ENCODE measurements at places on chromosomes 2 and 18.

DNA sequence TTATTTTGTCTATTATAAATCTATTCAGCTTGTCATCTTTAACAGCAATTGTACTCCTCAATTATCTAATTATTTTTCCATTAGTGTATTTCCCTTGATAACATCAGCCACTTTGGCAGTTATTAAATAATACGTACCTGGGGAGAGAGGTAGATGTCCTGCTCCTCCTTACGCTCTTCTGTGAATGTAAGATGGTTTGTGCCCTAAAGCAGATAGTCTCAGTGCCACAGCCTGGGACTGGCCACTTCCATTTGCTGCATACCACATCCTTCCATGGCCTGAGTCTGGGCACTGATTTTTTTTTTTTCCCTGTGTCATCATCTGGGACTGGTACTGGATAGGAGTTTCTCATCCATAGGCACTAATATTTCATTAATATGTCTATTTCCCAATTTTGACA, 632.4 kb upstream of the LRRTM4 start:
- DNase-seq, result no peak

DNA sequence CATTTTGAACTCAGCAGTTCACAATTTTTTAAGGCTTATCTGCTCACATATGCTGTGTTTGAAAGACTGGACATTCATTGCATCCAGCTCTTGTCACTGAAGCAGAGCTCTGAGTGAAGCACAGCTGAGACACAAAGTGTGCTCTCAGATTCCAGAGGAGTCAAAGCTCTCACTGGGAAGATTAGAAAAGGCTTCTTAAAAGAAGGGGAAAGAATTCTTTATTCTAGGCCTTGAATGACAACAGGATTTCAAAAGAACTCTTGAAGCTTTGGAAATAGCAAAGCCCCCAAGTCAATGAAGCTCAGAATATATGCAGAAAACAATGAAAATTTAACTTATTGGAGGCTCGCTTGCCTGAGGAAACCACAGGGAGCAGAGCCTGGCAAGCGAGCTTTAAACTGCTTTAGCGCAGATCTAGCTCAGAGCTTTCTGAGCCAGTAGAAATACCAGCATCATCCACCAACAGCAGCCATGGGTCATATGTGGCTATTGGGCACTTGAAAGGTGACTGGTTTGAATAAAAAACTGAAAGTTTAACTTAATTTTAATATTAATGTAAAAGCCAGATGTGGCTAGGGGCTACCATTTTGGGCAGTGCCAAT, 369.7 kb downstream of the OSR1 start:
- DNase-seq, result no peak

DNA sequence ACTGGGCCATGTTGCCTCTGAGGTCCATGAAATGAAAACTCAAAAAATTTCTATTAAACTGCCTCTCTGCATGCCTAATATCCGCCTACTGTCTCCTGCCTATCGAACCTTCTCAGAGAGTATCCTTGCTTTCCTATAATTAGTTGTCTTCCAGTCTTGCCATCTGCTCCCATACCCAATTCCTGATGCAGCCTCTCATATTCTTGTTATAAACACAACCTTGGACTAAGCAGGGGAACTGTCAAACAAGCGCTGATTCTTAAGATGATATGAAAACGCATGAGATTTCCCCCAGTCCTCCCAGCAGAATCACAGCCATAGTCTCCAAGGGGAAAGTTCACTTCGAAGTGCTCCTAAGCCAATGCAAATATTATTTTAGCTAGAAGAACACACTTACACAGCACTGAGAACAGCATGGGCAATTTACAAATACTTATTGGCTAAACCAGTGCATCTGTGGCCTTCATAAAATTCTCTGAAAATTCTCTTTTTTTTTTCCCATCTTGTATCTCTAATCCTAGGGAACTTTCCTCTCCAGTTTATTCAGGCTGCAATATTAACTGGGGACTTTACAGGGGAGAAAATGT, 471.6 kb downstream of the MBD2 start:
- DNase-seq, result no peak

- no peak for DNase-seq
These were observed 20.5 kb downstream of the CARF start for GRCh38 chr2:202932425-202933138.

DNA sequence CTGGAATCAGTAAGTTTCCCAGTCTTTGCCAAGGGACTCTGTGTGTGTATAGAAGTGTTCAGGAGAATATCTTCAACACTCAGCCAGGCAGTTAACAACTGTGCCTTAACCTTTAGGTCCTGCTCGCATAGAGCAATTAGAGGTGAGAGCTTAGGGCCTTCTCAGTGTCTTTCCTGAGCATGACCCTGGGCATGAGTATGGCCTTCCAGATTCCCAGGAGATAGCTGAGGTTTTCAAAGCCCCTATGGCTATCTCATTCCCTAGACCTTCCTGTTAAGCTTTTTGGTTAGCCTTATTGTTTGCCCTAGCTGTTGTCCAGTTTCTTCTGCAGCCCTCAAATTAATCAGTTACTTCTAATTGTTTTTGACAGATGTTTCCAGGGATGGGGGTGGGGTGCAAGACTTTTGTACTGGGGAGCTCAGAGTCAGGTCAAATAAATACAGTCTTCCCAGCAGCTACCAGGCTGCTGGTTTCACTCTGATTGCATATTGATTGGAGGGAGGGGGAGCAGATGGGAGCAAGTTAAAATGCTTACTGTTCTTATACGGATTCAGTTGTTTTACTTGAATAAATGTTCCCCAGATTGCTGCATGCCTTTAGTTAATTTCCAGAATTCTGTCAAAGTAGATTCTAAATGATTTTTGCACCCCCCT, 23.1 kb downstream of the PDK1 start:
- DNase-seq, result no peak

All from midbrain (tissue), 1 donor.